ENCODE measurements at places on chromosomes 13 and 19. TPM values are rescaled to one million over a fixed set of nuclear protein-coding genes. Genes with fewer than 3 reads are reported as not detected.

IGFL3 gene
- not detected for total RNA-seq

BIVM gene
- 60.2 TPM for total RNA-seq

SLC27A1 gene
- total RNA-seq = 14.8 TPM

SPTBN4 gene
- 1.7 TPM for total RNA-seq

RASA3 gene
- 17.8 TPM for total RNA-seq

SIGLEC9 gene
- total RNA-seq = 1.4 TPM

PLEKHF1 gene
- total RNA-seq = 13.4 TPM

TRAPPC2B gene
- total RNA-seq = 9.7 TPM

DCLK1 gene
- 89.1 TPM for total RNA-seq

ZNF541 gene
- total RNA-seq = 0.16 TPM

DNA sequence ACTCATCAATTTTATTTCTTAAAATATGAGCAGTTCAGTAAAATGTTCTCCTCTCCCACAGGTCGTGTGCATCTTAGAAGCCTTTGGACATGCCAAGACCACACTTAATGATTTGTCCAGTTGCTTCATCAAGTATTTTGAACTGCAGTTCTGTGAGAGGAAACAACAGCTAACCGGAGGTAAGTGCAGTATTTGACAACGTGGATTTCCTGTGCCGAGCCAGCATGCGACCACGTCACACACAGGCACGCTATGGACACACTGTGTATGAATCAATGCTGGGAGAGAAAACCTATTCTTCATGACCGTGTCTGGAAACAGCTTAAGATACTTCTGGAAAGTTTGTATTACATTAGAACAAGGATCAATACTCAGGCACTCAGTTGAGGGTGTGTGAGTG lies 268.5 kb downstream of the MYO16 start:
- no peak for DNase-seq

- no peak for DNase-seq
These were observed 701.1 kb downstream of the PCDH9 start for GRCh38 chr13:66528944-66529576.

- DNase-seq = no peak
These were observed 8.6 kb downstream of the ABCC4 start for GRCh38 chr13:95292622-95293021.

DNA sequence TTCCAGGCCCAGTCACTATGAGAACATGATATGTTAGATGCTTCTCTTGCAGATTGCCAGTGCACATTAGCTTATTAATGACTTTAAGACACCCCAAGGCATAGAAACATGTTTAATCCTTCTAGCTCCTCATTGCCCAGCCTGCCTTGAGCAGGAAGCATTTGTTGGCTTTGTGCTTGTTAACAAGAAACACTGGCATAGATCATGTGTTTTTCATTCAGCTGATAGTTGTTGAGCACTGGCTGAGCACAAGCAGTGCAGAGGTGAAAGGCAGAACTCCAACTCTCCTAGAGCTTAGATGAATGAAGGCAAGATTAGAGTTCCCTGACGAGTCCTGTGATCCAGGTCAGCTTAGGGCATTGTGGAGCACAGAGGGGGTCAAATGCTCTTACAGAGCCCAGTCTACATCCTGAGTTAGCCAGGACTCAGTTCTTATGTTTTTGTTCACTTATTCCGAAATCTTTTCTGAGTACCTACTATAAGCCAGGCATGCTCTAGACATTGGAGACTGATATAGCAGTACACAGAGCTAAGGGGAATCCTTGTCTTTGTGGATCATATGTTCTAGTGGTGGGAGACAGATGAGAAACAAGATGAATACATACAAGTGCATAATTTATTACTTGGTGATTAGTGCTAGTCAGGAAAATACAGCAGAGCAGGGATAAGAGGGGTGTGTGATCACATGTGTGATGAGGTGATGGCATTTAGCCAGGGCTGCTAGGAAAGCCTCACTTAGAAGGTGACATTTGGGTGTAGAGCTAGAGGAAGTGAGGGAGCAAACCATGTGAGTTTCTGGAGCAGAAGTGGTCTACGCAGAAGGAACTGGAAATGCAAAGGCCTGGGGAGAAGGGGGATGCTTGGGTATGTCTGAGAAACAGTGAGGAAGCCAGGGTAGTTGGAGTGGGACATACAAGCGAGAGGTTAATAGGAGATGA lies 101.2 kb downstream of the WASF3 start:
- no peak for DNase-seq

GRCh38 chr19:24059563-24060295 lies 27.3 kb upstream of the ZNF254 start:
- no peak for DNase-seq

GRCh38 chr13:29423050-29423449 lies 172.4 kb downstream of the SLC7A1 start:
- no peak for DNase-seq

DNA sequence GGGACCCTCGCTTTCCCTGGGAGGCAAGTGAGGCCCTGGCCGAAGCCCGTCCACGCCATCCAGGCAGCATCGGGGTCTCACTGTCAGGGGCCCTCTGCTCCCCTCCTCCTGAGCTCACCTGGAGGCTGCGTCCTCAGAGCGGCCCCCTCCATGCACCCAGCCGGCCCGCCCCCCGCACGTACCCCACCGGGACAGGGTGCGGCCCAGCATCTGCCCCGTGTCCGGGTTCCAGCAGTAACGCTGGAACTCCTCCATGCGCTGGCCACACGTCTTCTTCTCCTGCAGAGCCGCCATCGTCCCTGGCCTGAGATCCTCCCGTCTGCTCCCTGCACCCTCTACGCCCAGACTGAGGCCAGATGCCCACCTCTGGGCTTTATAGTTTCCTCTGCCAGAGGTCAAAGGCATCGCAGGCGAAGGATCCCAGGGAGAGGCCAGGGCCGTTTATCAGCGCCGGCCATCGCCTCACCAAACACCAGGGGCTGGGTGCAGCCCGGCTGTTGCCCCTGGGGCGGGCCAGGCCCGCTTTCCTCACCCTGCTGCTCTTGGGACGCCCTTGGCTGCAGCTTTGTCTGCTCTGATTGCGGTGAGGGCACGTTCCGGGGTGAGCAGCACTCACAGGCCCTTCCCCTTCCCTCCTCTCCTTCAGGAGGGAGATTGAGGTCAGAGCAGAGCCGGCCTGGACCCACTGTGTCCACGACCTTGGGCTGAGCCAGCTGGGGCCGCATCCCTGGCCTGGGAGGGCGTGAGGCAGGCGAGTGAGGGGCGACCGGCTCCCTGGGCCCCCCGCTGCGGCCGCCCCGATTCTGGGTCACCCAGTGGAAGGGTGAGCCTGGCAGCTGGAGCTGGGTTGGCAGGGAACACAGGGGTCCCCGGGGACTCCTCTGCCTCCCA lies at the start of gene ATP4B:
Gene ATP4B (minus strand): TSS at position 348 of the 891 bp plus-strand sequence. CDS start 54 bp downstream, at position 294.
- DNase-seq = no peak

DNA sequence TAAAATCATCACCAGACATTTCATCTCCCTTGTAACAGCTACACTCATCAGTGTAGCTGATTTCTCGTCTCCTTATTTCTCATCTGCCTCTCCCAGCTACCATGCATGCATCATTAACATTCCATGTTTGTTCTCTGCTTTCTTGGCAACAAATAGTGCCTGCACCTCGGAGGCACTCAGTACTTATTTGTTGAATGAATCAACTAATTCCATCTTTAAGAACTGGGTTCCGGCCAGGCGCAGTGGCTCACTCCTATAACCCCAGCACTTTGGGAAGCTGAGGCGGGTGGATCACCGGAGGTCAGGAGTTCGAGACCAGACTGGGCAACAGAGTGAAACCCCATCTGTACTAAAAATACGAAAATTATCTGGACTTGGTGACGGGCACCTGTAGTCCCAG lies 63.9 kb upstream of the GTF3A start:
- DNase-seq = no peak

- DNase-seq = no peak
These were observed 56.2 kb downstream of the LACC1 start for GRCh38 chr13:43935878-43936277.

DNA sequence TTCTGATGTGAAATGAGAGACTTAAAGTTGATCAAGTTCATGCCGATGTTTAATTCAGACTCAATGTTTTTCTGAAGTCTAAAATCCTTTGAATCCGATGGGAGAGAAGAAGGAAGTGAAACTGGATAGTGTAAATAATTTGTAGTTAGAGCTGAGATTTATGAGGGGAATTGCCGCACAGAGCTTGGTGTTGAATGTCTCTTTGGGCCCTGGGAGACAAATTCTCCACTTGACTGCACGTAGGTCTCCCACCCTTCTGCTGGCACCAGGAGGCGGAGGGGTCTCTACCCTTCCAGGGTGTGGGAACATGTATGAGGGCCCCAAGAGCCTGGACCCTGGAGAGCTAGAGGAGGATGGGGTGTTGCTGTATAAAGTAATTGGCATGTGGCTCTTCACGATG lies 140.8 kb upstream of the SERP2 start:
- DNase-seq = no peak

DNA sequence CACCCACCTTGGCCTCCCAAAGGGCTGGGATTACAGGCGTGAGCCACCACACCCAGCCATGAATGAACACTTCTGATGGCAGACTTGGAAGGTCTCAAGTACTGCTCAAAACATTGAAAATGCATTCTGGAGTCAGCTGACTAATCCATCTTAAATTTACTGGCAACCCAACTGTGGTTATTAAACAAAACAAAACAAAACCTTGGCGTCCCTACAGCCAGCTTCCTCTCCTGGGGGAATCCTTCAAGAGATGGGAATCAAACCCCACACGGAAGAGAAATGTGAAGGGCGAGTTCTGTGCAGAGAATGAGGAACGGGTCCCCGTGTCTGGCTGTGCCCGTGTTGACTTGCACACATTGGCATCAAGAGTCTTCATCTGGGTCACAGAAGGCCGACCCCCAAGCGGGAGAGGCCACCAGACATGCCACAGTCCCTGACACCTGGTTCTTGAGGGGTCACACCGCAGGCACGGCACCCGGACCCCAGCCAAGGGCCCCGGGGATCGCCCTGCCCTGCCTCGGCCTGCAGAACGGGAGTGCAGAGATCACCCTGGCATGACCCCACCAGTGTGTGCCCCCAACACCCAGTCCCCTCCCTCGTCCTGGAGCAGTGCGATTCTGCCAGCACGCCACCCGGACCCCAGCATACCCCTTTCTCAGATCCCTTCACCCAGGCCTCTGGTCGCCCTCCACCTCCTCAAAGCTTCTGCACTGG lies 3.2 kb downstream of the MAP2K2 start:
- DNase-seq = no peak

- DNase-seq = no peak
These were observed 10.5 kb upstream of the CHAMP1 start for GRCh38 chr13:114303700-114304327.

DNA sequence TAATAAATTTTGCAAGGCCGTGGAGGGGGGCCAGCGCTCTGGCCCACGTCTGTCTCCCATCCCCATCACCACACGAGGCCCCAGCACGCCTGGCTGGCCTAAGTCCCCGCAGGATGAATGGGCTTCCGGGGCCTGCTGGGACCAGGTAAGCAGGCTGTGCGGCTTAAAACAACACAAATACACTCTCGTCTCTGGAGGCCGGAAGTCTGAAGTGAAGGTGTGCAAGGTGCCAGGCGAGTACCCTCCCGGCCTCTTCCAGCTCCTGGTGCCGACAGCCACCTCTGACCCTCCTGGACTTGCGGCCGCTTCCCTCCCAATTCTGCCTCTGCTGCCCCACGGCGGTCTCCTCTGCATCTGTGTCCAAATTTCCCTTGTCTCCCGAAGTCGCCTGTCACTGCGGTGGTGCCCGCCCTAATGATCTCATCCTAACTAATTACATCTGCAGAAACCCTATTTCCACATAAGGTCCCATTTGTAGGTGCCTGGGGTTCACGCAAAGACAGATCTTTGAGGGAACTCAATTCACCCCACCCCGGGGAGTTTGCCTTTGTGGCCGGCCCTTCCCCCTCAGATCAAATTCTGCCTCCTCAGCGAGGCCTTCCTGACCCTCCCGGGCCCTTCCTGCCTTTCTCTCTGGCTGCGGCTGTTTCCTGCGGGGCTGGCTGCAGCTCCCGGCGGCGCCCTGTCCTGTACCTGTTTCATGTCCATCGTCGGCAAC lies 8.1 kb upstream of the PTBP1 start:
- DNase-seq = no peak

- no peak for DNase-seq
These were observed 17.5 kb downstream of the MIPEP start for GRCh38 chr13:23871616-23872220.

DNA sequence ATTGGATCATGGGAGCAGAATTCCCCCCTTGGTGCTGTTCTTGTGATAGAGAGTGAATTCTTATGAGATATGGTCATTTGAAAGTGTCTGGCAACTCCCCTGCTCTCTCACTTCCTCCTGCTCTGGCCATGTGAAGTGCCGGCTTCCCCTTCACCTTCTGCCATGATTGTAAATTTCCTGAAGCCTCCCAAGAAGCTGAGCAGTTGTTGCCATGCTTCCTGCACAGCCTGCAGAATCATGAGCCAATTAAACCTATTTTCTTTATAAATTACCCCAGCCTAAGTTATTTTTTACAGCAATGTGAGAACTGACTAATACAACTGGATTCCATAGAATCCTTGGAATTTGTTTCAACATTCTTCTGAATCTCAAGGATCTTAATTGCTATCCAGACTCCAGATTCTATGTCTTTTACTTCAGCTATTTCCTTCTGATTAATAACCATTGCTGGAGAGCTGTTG lies 328.1 kb downstream of the SLITRK5 start:
- DNase-seq = no peak
